ENCODE measurements at places on chromosomes 12 and 14.
A peak's percentile ranks its signal among the peaks of the same experiment; 100 is the strongest.

DNA sequence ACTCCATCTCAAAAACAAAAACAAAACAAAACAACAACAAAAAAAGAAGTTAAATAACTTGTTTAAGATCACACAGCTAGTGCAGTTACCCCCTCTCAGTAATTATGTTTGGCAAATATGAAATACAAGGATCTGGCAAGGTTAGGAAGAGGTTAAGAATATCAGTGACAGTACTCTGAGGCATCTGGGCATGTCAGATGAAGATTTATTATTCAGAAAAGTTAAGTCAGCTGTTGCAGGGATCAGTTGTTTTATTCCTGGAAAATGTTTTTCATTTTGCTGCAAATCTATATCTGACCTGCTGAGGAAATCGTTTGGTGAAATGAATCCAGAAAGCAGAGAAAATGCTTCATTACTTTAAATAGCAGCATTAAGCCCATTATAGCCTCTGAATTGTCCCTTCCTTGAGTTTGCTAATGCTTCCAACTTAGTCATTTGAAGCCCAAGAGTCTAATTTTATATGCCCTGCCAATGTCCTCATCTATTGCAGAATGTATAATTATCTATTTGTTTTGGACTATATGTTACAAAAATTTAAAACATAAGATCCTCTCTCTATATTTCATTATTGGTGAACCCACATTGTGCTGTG, 8.1 kb downstream of the GPX2 start:
- no peak for DNase-seq

- no peak for DNase-seq
Observed at GRCh38 chr14:77302926-77303325, 17.8 kb downstream of the POMT2 start.

- peak; percentile 41 for DNase-seq
Observed at GRCh38 chr14:91241863-91242262, 2.6 kb downstream of the GPR68 start.

- DNase-seq: no peak
Observed at GRCh38 chr12:61871485-61871810, 388.8 kb upstream of the USP15 start.

GRCh38 chr14:76919431-76920330, 93.5 kb downstream of the LRRC74A start:
- DNase-seq: peak; percentile 26

DNA sequence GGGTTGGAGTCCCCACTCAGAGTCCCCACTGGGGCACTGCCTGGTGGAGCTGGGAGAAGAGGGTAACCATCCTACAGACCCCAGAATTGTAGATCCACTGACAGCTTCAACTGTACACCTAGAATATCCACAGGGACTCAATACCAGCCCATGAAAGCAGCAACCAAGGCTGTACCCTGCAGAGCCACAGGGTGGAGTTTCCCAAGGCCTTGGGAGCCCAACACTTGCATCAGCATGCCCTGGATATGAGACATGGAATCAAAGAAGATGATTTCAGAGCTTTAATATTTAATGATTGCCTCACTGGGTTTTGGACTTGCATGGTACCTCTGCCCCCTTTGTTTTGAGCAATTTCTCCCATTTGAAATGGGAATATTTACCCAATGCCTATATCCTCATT, 80.4 kb downstream of the RASSF9 start:
- no peak for DNase-seq

DNA sequence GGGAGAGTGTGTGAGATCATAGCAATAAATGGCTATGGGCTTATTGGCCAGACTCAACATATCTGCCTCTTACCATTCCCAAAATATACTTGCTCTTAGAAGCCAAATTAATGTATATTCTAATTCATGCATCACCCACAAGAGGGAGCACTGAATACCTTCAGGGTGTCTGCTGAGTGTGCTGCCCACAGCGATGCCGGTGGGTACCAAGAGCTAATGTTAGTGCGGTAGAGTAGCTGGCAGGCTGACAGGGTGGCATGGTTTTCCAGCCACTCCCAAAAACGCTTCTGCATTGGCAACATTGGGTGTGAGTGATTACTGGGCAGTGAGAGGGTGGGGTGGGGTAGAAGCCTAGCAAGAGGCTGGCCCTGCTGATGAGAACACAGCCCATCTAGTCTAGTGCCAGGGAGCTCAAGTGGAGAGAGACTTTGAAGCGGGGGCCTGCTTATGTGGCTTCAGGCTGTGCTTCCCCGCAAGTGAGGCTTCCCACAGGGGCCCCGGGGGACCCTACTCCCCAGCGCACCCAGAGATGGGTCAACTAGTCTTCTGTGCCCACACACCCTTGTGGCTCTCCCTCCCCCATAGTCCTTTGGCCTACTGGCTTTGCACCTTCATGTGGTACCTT, 9.2 kb upstream of the PLEKHD1 start:
- DNase-seq: no peak

- DNase-seq: no peak
Observed at GRCh38 chr14:21440859-21441258, 15.1 kb downstream of the CHD8 start.

DNA sequence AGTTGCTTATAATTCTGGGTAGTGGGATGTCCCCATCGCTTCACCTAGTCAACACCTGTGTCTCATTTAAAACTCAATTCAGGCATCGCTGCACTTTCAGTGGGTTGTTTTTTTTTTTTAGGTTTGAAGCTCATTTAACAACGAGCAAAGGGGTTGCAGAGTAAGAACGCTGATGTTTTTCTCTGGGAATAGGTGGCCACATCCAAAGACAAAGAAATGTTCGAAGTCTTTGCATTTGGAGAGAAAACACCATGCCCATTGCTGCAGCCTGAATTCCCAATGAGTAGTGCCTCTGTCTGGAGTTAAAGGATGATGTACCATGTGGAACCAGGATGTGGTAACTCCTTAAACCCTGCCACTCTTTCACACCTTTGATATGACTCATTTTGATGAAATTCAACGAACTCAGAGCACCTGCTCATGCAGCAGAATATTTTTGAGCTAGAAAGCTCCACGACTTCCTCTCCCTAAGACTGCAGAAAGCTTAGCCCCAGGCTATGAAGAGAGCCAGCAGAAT, 35.1 kb upstream of the BATF start:
- no peak for DNase-seq

- no peak for DNase-seq
Observed at GRCh38 chr14:74739293-74740030, 23.7 kb upstream of the YLPM1 start.

DNA sequence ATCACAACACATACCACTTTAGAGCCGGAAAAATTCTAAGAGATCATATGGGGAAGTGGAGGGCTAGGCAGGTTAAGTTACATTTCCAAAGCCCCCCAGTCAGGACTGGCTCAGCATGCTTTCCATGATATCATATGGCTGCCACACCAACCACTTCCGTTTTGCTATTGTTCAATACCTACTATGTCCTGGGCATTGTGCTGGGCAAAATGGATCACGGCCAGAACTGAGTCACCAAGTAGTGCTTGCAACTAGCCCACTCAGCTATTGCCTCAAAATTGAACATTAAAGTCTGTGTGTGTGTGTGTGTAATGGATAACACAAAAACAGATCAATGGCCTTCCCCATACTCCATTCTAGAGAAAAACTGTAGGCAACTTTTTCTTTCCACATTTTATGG, 22.7 kb downstream of the WIF1 start:
- no peak for DNase-seq

- DNase-seq: no peak
Observed at GRCh38 chr12:114316076-114316475, 89.9 kb downstream of the TBX5 start.

DNA sequence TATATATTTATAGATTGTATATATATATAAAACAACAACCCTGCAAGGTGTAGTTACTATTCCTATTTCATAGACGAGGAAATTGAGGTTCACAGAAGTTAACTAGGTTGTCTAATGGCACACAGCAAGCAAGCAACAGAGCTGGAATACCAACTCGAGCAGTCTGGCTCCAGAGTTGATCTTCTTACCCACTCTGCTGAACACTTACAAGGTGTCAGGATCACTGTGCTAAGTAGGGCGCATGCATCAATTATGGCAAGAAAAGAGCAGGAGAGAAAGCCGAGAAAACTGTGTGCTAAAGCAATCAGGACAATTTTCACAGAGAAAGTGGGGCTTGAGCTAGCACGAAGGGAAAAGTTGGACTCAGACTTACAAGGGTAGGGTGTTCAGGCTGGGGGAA, 15.9 kb upstream of the ARMH4 start:
- no peak for DNase-seq

Data from globus pallidus (tissue), 1 donor.